ENCODE measurements at places on chromosomes 1 and 21. TPM values are rescaled to one million over a fixed set of nuclear protein-coding genes. Genes with fewer than 3 reads are reported as not detected.

Gene SH2D1B
- polyA plus RNA-seq: not detected

Gene PPCS
- 85.1 TPM for polyA plus RNA-seq

Gene OR2L5
- polyA plus RNA-seq: 0.10 TPM

Gene TCHHL1
- polyA plus RNA-seq: not detected

Gene RAB25
- 1.3 TPM for polyA plus RNA-seq

Gene S1PR1
- 0.44 TPM for polyA plus RNA-seq

Gene GPR161
- polyA plus RNA-seq: 45.5 TPM

Gene PGBD5
- 16.3 TPM for polyA plus RNA-seq

Gene LIN28A
- 1.0 TPM for polyA plus RNA-seq

Gene MCOLN3
- polyA plus RNA-seq: 0.20 TPM

Gene CADM3
- polyA plus RNA-seq: 91.2 TPM

Gene ABCA4
- polyA plus RNA-seq: not detected

Gene HAPLN2
- polyA plus RNA-seq: 24.6 TPM

Gene SPRR4
- not detected for polyA plus RNA-seq

Gene FCER1G
- polyA plus RNA-seq: 3.5 TPM

Gene KRTAP12-2
- polyA plus RNA-seq: not detected

Gene ACOT11
- not detected for polyA plus RNA-seq

Gene RAB3GAP2
- 41.0 TPM for polyA plus RNA-seq

Gene FCN3
- not detected for polyA plus RNA-seq

Gene RIPK4
- not detected for polyA plus RNA-seq

Gene CD1B
- not detected for polyA plus RNA-seq

Gene NPPA
- polyA plus RNA-seq: not detected

Gene TEDDM1
- not detected for polyA plus RNA-seq

Gene S100A16
- not detected for polyA plus RNA-seq

Gene GUCA2A
- polyA plus RNA-seq: not detected

Gene FAM177B
- polyA plus RNA-seq: not detected

Gene SPRR2A
- polyA plus RNA-seq: not detected

Gene CACNA1S
- 0.05 TPM for polyA plus RNA-seq

Gene FAM72C
- not detected for polyA plus RNA-seq

Gene WNT9A
- 1.4 TPM for polyA plus RNA-seq

Gene TFF3
- polyA plus RNA-seq: not detected

Gene GJC2
- 1.7 TPM for polyA plus RNA-seq

Gene SYTL1
- not detected for polyA plus RNA-seq

Gene ERG
- polyA plus RNA-seq: not detected

Gene USP48
- 57.5 TPM for polyA plus RNA-seq

Gene AMPD1
- polyA plus RNA-seq: not detected

Gene UCHL5
- 24.4 TPM for polyA plus RNA-seq

Gene MIGA1
- 10.9 TPM for polyA plus RNA-seq

Gene NEXN
- 0.43 TPM for polyA plus RNA-seq

Gene SLC6A9
- 1.3 TPM for polyA plus RNA-seq

Gene CDC42SE1
- polyA plus RNA-seq: 107 TPM

Gene LRRC39
- polyA plus RNA-seq: 10.3 TPM

Gene WRAP73
- polyA plus RNA-seq: 50.7 TPM

Gene NLRP3
- 0.36 TPM for polyA plus RNA-seq

Gene E2F2
- polyA plus RNA-seq: 0.50 TPM

Gene NBPF10
- 0.34 TPM for polyA plus RNA-seq

Gene SERPINC1
- polyA plus RNA-seq: not detected

Gene CGN
- 4.4 TPM for polyA plus RNA-seq

Gene USH2A
- polyA plus RNA-seq: 0.10 TPM

Gene OVAAL
- polyA plus RNA-seq: not detected

All from neural cell (in vitro differentiated cells).